ENCODE measurements at places on chromosomes 4 and X. TPM values are rescaled to one million over a fixed set of nuclear protein-coding genes. Genes with fewer than 3 reads are reported as not detected.

UTP3 gene
- 45.9 TPM for total RNA-seq

HERC5 gene
- 18.1 TPM for total RNA-seq

PF4V1 gene
- total RNA-seq = not detected

PAGE4 gene
- total RNA-seq = not detected

ENPP6 gene
- total RNA-seq = 1.2 TPM

ZC4H2 gene
- total RNA-seq = 8.9 TPM

FOXR2 gene
- not detected for total RNA-seq

ODAM gene
- total RNA-seq = not detected

GRCh38 chr4:102399021-102399420, 53.7 kb upstream of the SLC39A8 start:
- DNase-seq = no peak

DNA sequence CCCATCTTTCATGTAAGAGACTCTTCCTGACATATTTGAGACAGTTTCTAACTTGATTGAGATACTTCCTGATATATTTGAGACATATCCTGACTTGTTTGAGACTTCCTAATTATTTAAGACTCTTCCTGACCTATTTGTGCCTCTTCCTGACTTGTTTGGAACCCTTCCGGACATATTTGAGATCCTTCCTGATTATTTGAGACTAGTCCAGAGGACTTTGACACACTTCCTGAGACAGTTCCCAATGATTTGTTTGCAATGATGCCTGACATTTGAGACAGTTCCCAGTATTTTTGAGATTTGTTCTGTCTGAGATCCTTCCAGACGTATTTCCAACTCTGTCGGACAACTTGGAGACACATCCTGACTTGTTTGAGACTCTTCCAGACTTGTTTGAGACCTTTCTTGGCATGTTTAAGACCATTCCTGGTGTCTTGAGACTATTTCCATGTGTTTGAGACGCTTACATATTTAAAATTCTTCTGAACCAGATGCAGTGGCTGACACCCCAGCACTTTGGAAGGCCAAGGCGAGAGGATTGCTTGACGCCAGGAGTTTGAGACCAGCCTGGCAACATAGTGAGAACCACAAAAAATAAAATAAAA, 118.9 kb upstream of the USP9X start:
- DNase-seq = no peak

- DNase-seq = no peak
Measured at GRCh38 chr4:17494258-17495190, 17.4 kb downstream of the QDPR start.

DNA sequence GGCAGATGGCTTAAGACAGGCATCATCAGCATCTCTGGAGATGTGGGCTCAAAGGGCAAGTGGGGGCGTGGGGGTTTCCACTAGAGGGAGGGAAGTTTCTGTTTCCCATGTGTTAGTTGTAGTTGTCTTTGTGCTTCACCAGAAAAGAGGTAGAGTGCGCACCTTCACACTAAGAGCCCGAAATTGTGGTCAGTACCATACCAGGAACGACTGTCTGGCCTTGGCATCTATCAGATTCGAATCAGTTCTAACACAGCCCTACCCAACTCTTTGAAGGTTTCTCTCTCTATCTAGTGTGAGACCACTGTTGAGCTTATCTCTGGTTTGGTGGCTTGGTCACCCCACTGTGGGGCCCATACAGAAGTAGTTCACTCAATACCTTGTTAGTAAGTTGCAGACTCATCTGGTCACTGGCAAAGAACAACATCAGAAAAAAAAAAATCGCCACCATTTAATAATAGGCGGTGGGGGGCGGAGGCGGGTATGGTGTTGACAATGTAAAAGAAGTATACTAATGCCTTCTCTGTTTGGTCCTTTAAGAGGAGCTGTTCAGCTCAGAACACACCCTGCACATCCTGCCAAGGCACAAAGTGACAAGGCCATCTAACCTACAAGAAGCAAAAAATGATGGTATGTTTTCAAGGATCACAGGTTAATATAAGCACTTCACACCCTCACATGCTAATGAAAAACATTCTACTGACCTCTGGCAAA, 71.1 kb downstream of the NYX start:
- DNase-seq = peak; percentile 56

- DNase-seq = no peak
Measured at GRCh38 chrX:9955506-9955905, 11.7 kb upstream of the CLDN34 start.

GRCh38 chr4:88054901-88055300, 47.5 kb downstream of the PKD2 start:
- DNase-seq = no peak

DNA sequence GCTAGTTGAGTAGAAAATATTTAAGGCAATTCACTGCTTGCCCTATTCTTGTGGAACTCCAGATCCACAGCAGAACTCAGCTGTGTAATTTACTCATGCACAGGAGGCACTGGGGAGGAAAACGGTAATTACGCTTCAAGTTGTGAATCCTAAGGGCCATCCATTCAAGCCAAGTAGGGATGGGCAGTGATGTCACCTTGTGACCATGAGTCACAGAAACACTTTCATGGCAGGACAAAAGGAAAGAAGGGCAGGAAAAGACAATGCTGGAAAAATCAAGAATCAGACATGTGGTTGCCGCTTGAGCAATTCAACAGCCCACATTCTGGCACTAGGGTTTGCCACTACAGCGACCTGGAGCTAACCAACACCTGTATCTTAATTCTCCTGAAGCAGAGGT, 1.4 kb downstream of the PAQR3 start:
- DNase-seq = no peak

- no peak for DNase-seq
Measured at GRCh38 chrX:66635360-66635759, 3.5 kb downstream of the EDA2R start.

- no peak for DNase-seq
Measured at GRCh38 chrX:99384594-99385374, 1025.3 kb downstream of the PCDH19 start.

GRCh38 chr4:130071746-130072145, 975.8 kb downstream of the C4orf33 start:
- DNase-seq = no peak

GRCh38 chrX:115192244-115192700, 3.1 kb downstream of the RBMXL3 start:
- no peak for DNase-seq

DNA sequence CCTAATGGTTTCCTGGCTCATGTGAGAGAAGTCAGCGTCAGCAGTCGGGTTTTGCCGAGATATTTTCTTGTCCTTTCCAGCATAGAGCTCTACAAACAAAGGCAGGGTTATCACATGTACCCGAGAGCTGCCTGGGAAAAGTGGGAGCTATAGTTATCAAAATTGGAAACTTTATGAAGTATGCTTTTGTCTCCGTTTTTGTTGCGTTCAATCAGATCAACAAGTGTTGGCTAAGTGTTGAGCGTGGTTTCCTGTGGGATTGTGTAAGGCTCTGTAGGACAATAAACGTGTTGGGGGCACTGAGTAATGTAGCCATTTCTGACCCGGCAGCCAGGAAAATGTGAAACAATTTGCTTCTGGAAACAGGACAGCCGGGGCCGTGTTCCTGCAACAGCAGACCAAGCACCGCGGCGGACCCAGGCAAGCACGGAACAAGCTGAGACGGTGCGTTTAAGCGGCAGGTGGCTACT, at the start of gene BMX:
Gene BMX, plus strand, starts transcription at position 311 of the 470 bp plus-strand sequence. CDS start 7,547 bp downstream, outside the sequence.
- DNase-seq = no peak
